ENCODE measurements at places on chromosomes 11 and 22.

GRCh38 chr22:22884888-22885840 is 2.5 kb upstream of the IGLL5 start:
- DNase-seq: no peak

DNA sequence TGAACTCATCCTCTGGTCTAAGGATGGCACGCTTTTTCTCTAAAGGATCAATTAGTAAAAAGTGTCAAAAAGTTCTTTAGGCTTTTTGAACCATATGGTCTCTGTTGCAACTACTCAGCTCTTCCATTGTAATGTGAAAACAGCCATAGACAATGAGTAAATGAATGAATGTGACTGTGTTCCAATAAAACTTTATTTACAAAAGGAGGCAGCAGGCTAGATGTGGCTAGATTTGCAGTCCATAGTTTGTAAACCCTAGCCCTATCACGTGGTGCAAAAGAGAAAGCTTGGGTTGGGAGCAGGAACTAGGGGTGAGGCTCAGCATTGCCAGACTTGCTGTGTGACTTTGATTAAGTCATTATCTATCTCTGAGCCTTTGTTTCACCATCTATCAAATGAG is 5.4 kb upstream of the NPAS4 start:
- no peak for DNase-seq

DNA sequence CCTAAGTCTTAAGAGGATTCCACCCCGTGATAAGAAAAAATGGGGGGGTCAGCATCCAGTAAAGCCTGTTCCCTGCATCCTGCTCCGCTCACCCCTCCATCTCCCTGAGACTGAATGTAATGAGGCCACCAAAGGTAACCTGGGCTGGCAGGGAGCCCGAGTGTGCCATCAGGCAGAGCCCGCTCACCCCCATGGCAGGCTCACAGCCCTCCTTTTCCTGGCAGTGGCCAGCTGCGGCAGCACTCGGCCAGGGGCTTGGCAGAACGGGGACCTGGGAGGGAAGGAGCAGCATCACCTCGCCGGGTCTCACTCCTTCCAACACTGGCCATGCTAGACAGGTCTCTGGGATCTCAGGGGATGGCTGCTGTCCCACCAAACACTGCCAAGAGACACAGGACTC is 64.4 kb downstream of the PRDM11 start:
- no peak for DNase-seq

GRCh38 chr11:61860054-61860903 is 31.1 kb downstream of the FADS3 start:
- no peak for DNase-seq

GRCh38 chr11:107623183-107623582 is 32.2 kb downstream of the ELMOD1 start:
- DNase-seq: no peak

GRCh38 chr22:17368554-17369438 is 464 bp upstream of the CECR2 start:
- DNase-seq: no peak

GRCh38 chr11:100855466-100856067 is 168.5 kb downstream of the ARHGAP42 start:
- DNase-seq: no peak

GRCh38 chr22:45861259-45861658 is 115.7 kb downstream of the WNT7B start:
- DNase-seq: no peak

DNA sequence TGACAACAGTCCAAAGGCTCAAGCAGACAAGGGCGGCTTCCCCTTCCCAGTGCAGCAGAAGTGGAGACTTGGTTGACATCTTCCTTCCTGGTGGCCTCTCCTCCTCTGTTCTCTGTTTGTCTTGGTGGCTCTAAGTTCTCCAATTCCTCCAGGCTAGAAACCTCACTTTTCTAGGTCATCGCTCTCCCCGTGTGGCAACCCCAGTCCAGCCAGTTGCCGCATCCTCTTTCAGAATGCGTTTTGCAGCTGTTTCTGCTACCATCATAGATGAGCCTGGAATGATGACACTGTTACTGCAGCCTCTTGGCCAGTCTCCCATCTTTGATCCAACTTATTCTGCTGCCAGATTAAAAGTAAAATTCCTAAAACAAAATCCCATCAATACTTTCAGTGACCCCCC is 201.5 kb downstream of the TRIM29 start:
- DNase-seq: no peak

- no peak for DNase-seq
Measured at GRCh38 chr11:112160091-112160848, 3.6 kb downstream of the IL18 start.

DNA sequence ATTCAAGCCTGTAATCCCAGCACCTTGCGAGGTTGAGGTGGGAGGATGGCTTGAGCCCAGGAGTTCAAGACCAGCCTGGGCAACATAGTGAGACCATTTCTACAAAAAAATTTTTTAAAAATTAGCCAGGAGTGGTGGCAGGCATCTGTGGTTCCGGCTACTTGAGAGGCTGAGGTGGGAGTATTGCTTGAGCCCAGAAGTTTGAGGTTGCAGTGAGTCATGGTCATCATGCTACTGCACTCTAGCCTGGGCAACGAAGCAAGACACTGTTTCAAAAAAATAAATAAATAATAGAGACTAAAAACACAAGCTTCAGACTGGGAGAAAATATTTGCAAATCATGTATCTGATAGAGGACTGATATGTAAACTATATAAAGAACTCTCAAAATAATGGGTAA is 33.2 kb downstream of the BTBD10 start:
- DNase-seq: no peak

- no peak for DNase-seq
Measured at GRCh38 chr11:114059984-114060391, 477 bp downstream of the ZBTB16 start.

- no peak for DNase-seq
Measured at GRCh38 chr11:34613015-34613414, 7.9 kb upstream of the EHF start.

GRCh38 chr11:119701591-119702549 is 27.1 kb downstream of the NECTIN1 start:
- DNase-seq: no peak

DNA sequence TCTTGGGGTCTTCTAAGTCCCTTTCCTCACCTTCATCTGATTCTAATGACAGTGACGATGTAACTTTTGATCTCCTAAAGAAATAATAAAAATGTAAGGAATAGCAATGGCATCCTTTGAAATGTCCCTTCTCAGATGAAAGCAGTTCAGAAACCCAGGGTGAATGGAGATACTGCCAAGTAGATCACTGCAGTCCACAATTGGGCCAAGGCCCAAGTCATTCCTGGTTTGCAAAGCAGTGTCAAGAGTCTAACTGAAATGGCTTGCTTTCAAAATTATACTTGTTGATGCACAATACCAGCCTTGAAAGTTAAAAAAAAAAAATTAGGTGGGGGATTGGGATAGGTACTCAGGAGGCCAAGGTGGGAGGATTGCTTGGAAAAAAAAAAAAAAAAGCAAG is 20.4 kb downstream of the ASCC2 start:
- DNase-seq: no peak

DNA sequence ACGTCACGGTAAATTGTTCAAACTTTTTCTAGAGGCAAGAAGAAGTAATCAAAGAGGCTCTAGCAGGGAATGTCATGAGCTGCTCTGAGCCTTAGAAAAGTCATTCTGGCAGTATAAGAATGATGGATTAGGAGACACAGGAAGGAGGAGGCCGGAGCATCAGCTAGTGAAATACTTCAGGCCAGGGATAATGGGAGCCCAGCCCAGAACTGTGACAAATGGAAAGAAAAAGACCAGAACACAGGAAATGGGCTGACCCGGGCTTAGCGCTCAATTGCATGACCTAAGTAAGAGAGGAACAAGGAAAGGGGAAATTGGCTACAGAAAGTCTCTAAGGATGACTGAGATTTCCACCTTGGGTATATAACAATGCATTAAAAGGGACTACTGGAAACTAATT is 108.6 kb downstream of the LARGE1 start:
- DNase-seq: no peak

DNA sequence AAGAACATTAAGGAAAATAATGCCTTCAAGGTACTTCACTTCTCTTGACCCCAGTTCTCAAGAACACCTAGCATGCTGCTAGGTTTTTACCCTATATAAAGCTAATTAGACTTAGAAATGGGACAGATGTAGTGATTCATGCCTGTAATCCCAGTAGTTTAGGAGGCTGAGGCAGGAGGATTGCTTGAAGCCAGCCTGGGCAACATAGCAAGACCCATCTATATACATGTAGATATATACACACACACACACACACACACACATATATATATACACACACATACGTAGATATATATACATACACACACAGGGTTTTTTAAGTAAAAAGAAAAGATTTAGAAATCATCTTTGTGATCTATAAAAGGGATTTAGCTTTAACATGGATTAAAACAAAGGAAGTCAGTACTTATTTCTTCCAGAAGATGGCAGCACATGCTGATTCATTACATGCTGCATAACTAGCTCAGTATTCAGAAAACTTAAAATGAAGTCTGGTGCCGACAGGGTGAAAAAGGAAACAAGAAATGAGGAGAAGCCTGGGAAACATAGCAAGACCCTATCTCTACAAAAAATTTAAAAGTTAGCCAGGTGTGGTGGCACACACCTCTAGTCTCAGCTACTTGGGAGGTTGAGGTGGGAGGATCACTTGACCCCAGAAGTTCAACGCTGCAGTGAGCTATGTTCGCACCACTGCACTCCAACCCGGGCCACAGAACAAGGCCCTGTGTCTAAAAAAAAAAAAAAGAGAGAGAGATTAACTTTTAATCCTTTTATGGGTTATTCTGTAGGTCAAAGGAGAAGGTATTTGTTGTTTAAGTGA is 28.5 kb upstream of the RBX1 start:
- DNase-seq: no peak

DNA sequence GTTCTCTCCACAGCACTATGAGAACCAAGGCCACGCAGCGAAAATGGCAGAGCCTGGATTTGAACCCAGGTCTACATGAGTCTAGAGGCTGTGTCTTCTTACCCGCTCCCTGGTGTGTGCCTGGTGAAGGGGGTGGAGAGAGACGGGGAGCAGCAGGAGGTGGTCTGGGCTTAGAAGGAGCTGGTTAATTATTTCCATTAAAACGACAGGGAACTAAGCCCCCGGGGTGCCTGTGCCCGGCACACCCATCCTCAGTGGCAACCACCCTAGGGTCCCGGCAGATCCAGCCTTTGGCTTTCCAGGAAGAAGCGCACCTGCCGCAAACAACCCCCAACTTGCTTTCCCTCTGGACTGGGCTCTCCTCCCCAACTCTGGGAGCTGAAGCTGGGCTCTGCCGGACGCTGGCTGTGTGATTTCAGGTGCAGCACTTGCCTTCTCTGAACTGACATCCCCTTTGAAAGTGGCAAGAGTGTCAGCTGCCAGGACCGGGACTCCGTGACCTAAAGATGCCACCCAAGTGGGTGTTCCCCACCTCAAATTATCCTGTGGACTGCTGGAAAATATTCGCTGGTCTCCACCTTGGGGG is 35.8 kb downstream of the MN1 start:
- DNase-seq: no peak

DNA sequence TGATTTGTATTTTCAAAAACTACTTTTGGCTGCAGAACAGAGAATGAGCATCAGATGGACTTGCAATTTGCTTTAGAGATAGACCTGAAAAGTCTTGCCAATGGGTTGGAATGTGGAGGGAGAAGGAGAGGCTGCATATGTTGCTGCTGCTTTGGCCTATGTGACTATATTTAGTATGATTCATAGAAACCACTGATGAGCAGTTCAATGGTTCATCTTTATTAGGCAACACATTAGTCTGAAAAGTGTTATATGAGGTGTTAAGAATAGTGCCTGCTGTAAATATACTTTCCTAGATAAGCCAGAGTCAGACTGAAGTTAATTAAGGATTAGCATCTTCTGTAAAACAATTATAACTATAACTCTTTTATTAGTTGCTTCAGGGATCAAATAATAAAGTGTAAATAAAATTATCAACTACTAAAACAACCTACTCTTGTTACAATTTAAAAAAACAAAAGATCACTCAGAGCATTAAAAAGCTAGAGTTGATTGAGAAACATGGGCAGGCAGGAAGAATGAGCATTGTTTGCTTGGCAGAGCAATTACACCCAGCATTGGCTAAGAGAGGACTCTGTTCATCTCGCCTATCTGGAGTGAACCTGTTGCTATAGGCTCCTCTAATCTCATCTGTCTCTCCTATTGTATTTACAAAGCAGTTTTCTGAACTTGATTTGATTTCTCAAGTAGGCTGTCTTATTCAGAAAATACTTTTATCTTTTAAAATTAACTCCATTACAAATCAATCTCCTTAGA is 36.3 kb downstream of the HORMAD2 start:
- no peak for DNase-seq

DNA sequence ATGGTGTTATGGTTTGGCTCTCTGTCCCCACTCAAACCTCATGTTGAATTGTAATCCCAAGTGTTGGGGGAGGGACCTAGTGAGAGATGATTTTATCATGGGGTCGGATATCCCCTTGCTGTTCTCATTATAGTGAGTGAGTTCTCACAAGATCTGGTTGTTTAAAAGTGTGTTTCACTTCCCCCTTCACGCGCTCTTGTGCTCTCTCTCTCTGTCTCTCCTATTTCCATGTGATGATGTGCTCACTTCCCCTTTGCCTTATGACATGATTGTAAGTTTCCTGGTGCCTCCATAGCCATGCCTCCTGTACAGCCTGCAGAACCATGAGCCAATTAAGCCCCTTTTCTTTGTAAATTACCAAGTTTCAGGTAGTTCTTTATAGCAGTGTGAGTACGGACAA is 765.1 kb downstream of the KCNA4 start:
- DNase-seq: no peak

GRCh38 chr11:75576499-75576918 is 14.5 kb downstream of the SERPINH1 start:
- no peak for DNase-seq

DNA sequence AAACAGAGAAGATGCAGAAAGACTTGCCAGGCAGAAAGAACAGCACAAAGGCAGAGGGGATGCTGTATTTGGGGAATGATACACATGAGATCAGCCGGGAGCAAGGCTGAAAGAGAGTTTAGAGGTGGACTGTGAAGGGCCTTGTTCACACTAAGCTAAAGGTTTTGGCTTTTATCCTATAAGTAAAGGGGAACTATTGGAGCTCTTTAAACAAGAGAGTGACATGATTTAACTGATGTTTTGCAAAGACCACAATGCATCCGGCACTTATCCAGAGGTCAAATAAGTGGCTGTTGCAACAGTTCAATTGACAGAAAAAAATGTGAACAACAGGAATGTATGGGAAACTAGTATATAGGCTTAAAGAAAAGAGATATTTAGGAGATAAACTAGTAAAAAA is 64.7 kb upstream of the RRAS2 start:
- DNase-seq: no peak

DNA sequence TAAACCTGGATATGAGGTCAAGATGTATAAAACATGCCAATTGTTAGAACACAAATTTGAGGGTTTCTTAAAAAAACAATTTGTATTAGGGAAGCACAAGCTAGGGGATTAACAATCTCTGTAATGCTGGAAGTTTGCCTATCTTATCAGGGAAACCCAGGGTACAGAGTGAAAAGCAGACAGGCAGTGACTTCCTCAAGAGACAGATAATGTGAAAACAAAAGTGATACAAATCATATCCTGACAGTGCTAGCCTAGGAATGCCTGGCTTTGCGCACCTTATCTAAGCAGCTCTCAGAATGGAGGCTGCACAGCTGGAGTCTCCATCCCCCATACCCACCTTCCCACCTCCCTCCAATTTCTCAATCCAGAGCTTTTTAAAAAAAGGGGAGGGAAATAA is 22.5 kb upstream of the RBX1 start:
- DNase-seq: no peak
